ENCODE measurements at places on chromosomes 11 and 22.

- no peak for DNase-seq
Measured at GRCh38 chr11:75498556-75499255, 27.0 kb downstream of the GDPD5 start.

- DNase-seq: no peak
Measured at GRCh38 chr11:94030059-94030458, 8.9 kb downstream of the HEPHL1 start.

- no peak for DNase-seq
Measured at GRCh38 chr22:24875862-24876506, 70.0 kb downstream of the SGSM1 start.

GRCh38 chr11:77113382-77114088 lies 10.9 kb downstream of the OMP start:
- no peak for DNase-seq

GRCh38 chr11:72443016-72443415 lies 8.7 kb upstream of the CLPB start:
- no peak for DNase-seq

DNA sequence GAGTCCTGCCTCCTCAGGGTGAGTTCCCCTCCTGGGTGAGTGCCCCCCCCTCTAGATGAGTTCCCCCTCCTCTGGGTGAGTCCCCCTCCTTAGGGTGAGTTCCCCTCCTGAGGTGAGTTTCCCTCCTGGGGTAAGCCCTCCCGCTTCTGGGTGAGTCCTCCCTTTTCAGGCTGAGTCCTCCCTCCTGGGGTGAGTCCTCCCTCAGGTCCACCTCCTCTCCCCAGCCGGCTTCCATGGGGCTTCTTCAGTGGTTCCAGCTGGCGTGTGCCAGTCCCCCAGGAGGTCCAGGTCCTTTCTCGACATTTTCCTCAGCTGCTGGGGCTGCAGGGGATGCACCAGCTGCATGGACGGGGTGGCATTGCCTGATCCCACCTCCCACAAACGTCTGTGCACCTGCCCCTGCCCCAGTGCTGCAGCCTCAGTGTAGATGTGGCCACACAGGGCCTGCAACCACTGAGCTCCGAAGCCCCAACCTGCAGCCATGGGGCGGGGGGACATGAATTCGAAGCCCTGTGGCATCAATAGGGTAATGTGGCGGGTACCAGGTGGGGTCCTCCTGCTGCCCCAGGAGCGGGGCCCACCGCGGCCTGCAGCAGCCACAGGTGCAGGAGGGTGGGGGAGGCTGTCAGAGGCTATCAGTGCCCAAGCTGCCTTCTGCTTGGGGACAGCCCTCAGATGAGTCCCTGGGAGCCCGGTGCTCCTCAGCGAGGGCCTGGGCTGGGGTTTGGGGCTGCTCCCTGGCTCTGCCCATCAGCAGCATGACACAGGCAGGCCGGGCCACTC lies 101.3 kb upstream of the FGF3 start:
- DNase-seq: no peak

GRCh38 chr22:45597460-45598192 lies 74.0 kb upstream of the ATXN10 start:
- no peak for DNase-seq

GRCh38 chr11:12020546-12020945 lies 12.1 kb upstream of the DKK3 start:
- DNase-seq: no peak

- DNase-seq: no peak
Measured at GRCh38 chr11:16179676-16180075, 176.7 kb downstream of the SOX6 start.

- DNase-seq: no peak
Measured at GRCh38 chr22:19730198-19730597, 6.9 kb downstream of the GP1BB start.

GRCh38 chr22:22316589-22316988 lies 72.0 kb downstream of the VPREB1 start:
- no peak for DNase-seq

DNA sequence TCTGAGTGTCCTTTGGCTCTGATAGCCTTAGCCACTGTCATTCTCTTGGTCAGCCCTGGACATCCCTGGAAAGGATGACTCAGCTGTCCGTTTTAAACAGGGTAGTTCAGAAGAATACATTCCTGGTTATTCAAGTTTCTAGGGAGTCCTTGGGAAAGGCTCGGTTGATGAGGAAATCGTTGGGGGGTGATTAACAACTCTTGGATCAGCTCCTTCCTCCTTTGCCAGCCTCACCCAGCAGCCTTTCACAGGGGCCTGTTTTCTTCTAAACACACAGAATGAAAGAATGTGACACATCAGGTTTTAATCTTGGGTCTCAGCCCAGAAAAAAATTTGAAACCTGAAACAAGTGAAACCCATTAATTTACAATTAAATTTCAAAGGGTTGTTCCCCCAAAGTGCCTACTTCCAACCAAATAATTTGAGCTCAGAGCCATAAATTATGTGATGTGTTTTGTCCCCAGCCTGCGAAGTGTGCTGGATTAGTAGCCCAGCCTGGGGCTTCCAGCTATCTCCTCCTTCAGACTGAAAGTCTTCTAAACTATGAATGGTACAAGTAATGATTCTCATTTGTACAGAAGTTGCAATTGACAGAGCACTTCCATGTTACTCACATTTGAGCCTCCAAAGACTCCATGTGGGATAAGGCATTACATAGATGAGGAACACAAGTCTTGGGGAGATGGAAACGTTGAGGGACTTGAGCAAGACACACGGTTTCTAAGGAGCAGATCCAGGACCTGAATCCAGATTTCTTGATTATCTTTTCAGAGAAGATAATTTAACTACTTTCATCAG lies 19.3 kb upstream of the MRGPRX2 start:
- no peak for DNase-seq

DNA sequence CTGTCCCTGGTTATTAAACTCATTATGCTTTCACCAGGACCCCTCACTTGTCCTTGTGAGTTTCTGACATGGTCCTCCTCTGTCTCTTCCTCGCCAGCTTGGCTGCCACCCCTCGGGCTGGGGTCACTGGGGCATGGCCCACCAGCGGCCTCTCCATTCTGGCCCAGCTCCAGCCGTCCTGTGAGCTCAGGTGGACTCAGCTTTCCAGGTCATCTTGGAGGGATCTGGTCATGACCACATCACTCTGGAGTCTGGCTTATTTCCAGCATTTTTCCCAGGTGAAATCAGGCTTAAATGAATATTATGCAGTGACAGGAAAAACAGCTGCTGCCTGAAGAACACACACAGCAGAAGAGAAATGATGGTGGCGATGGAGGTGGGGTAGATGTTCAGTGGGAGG lies 224.5 kb downstream of the ADAMTS15 start:
- no peak for DNase-seq

DNA sequence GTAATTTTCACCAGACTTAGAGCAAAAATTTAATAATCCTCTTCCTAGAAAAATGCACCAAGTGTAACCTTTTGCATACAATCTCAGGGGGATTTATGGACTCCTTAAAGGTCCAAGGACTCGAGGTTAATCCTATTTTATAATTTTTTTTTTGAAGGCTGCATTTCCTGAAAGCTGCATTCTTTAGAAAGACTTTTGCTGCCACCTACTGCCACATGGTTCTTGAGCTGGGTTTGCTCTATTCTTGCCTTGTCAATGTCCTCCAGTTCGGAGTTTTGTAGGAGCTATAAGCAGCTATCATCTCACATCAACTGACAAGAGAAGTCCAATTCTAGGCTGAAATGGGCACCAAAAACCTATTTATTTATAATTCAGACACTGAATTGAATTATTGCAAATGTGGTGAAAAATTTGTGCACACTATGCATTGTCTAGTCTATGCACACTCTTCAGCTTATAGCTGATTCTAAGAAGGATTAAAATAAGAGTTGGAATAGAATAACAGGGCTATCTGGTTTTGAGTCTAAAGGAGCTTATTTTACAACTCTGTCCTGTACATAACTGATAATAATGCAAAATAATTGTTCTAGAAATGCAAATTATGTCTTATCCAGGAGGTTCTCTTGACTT lies 31.3 kb downstream of the TRAF6 start:
- no peak for DNase-seq

DNA sequence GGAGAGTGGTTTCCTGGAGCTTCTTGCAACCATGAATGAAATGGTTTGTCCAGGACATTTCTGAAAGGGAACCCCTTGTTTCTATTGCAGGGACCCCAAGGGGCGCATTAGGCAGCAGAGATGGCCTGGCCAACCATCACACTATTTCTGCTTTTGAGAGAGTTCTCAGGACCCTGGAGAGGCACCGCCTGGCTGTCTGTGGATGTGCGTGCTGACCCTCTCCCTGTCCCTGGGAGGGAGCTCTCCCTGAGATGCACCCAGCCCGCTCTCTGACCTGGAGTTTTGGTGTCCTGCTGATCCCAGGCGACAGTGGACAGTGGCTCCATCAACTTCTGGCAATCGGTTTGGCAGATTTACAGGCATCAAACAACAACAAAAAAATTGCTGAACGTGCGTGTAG lies 80.3 kb upstream of the SLC22A12 start:
- DNase-seq: no peak

DNA sequence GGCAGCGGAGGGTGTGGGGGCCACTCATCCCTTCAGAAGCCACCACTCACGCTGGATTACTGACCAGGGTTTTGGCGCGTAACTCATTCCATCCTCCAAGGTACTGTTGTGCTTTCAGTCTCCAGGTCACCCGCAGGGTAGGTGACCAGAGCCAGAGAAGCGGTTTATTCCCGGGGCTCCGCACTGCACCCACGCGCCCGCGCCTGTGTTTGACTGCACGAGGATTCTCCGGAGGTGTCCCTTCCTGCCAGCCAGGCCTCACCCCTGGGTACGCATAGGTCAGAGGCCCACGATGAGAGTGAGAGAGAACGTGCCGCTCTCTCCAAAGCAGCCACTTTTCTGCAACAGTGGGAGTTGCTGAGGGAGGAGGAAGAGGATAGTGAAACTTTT lies 55.5 kb downstream of the TRAF6 start:
- DNase-seq: no peak
